ENCODE measurements at places on chromosomes 3 and 15.
A peak's percentile ranks its signal among the peaks of the same experiment; 100 is the strongest.

DNA sequence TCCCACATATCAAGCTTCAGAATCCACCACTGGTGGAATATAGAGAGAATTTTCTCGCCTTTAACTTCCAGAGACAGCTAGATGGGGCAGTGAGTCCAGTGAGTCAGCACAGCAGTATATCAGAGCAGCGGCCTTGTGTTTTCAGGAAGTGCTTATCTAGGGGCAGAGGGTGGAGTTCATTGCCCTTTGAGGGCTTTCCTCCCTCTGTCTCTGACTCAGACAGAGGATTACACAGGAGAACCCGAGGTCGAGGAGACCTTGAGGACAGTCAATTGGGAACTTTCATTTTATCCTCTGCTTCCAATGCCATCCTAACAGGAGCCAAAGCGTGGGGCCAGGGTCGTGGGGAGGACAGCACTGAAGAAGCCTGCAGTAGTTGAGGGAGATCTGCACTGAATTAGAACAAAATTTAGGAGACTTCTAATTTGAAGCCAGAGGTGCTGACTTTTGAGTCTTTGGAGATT lies 109.6 kb upstream of the UMPS start:
- DNase-seq, result peak; percentile 25

GRCh38 chr15:62853114-62853840 lies 189.3 kb upstream of the TPM1 start:
- DNase-seq, result no peak

DNA sequence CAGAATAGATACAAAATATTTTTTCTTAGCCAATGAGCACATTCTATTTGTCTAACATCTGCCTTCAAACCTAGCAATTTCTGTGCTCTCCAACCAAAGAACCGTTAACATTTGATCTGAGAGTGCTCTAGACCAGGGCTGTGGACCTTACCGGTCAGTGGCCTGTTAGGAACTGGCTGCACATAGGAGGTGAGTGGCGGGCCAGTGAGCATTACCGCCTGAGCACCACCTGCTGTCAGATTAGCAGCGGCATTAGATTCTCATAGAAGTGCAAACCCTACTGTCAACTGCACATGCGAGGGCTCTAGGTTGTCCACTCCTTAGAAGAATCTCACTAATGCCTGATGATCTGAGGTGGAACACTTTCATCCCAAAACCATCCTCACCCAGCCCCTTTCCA lies 131.7 kb downstream of the CADM2 start:
- DNase-seq, result no peak

DNA sequence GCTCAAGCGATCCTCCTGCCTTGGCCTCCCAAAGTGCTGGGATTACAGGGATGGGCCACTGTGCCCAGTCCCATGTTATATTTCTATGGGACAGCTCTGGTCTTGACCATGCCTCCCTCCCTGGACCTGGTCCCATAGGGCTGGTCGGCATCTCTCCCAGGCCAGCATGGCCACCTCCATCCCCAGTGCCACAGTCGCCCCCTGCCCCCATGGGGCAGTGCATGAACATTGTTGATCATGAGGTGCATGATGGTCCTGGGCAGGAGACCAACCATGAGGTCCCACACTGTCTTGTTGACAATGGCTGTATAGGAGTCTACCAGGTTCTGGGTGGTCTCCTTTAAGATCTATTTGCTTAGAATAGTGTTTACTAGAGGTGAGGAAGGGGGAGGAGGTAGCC lies 6.5 kb downstream of the RPS17 start:
- DNase-seq, result no peak

GRCh38 chr3:187788984-187789857 lies 44.0 kb upstream of the BCL6 start:
- DNase-seq, result no peak

DNA sequence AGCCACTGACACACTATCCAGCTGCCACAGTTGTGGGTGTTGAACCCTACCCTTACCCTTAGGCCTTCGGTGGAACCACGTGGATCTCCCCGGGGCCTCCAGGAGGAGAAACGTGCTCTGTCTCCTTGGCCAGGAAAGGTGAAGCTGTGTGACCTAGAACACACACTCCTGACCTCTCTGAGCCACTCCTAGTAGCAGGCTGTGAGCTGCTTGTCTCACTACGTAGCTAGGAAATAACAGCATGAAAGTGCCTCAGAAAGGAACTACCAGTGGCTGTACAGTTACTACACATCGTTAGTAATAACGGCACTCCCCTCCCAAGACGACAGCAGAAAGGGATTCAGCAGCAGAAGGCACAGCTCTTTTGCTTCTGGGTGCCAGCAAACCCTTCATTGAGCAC lies 36.2 kb upstream of the SLC6A6 start:
- no peak for DNase-seq

DNA sequence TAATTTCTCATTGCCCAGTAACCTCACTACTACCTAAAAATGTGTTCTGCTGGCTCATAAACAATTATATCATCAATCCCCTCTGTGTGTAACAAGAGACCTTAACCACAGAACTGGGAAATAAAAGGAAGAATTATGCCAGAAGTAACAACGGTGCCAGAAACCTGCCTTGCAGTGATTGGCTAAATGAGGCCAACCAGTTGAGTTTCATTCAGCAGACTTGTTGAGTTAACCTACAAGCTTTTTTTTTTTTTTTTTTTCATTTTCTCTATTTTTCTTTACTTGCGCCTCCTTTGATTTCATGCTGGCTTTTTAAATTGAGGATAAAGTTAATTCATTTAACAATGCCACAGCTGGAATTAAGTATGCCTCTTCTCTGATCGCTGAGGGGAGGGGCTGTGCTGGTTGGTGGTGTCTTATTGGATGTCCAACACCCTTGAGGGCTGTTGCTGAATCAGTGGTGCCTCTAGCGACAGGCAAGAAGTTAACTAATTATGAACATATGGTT lies 30.0 kb upstream of the GMNC start:
- DNase-seq, result no peak

GRCh38 chr3:60743631-60744164 lies 507.6 kb downstream of the FHIT start:
- no peak for DNase-seq

DNA sequence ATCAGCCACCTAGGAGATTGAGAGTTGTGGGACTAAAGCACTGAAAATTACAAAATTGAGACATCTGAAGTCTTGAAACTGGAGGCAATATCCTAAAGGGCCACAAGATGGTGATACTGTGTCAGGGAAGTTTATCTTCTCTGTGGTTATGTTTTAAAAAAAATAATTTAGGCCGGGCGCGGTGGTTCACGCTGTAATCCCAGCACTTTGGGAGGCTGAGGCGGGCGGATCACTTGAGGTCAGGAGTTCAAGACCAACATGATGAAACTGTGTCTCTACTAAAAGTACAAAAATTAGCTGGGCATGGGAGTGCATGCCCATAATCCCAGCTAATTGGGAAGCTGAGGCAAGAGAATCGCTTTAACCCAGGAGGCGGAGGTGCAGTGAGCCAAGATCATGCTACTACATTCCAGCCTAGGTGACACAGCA lies 17.9 kb upstream of the NIT2 start:
- DNase-seq, result peak; percentile 82

GRCh38 chr3:63674586-63674985 lies 22.1 kb downstream of the SNTN start:
- DNase-seq, result no peak

DNA sequence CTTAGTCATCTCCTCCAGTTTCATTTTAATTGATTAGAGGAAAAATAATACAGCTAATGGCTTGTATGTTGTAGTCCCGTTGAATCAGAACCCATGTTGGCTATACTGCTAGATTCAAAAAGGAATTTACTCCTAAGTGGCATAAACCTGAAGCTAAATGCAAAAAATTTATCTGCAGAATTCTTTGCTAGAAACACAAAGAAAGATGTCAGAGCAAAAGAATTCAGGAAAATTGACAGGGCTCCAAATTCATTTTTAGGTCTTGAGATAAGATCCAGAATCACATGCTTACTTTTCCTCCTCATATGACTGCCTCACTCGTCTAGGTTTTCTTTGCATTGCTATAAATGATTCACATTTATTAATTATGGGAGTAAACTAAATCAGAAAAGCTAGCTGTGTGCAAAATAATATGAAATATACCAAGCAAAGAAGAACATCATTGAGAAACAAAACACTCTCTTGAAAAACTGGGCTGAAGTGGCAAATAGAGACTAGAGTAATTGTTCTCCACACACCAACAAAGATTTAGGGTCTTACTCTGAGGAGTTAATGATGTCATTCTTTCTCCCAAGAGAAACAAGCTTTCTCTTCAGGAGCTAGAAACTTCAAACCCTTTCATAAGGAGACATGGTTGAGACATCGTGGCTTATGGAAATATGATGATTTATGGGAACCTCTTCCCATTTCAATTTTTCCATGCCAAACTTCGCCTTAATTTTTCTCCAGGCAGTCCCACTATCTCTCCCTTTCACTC lies 94.8 kb upstream of the FEZF2 start:
- peak; percentile 32 for DNase-seq

GRCh38 chr3:103112273-103112672 lies 677.5 kb downstream of the ZPLD1 start:
- DNase-seq, result no peak

DNA sequence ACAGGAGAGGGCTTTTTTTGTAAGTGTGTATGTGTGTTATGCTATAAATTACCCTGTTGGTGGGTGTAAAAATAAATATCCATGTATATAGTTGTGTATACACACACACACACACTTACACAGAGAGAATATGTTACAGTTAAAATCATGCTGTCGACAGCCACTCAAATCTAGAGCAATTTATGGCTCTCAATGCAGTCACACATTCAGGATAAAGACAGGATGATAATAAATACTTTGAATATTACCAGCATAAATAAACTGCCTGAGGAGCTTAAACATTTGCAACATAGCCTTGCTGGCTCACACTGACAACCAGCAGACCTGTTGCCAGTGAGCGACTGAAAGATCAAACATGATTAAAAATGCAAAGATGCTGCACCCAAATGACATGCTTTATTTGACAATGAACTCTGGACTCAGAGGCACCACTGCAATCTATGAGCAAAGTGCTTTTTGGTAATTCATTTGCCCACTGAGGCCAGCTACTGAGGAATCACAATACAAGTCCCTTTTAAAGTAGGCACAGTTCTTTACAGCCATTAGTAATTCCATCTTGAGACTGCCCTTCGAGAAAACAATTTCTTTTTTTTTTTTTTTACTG lies 458.9 kb downstream of the FHIT start:
- no peak for DNase-seq

GRCh38 chr3:70308760-70309159 lies 3.7 kb downstream of the MDFIC2 start:
- DNase-seq, result peak; percentile 12

GRCh38 chr3:154864947-154865346 lies 215.2 kb upstream of the MME start:
- no peak for DNase-seq

Measured in fibroblast of the aortic adventitia (primary cell).